ENCODE measurements at places on chromosomes 5 and 9.

DNA sequence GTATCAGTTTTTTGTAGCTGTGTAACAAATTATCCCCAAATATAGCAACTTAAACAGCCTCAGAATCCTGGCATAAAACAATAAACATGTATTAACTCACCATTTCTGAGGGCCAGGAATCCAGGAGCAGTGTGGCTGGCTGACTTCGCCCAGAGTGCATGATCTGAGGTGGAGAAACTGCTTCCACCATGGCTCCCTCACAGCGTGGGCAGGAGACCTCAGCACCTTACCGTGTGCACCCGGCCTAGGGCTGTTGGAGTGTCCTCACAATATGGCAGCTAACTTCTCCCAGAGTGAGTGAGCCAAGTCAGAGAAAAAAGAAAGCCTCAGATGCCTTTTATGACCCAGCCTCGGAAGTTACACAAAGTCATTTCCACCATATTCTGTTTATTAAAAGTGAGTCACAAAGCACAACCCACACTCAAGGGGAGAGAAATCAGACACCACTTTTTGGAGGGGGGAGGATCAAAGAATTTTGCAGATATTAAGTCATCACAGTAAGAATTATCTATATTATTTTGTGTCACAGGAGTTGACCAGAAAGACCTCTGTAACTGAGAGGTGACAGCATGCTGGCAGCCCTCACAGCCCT is 59.6 kb downstream of the TSTD2 start:
- DNase-seq: no peak

GRCh38 chr5:84748313-84748712 is 363.6 kb upstream of the EDIL3 start:
- DNase-seq: no peak

GRCh38 chr5:158895588-158895987 is 204.1 kb downstream of the EBF1 start:
- DNase-seq: no peak

DNA sequence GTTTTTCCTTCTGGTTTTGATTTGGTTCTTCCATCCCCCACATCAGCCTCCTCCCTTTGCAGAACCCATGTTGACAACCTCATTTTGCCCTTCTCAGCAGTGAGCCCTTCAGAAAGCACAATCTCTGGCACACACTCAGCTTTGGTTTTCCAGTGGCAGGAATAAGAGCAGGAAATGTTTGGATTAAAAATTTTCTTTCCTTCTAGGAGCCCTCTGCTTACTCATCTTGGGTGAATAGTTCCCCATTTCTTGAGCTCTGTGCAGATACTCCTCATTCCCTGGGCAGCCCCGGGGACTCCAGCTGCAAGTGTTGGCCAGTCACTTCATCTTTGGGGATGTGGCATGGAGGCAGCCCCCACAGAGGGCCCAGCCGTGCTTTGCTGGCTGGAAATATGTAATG is 170.5 kb downstream of the NR3C1 start:
- peak; percentile 37 for DNase-seq

DNA sequence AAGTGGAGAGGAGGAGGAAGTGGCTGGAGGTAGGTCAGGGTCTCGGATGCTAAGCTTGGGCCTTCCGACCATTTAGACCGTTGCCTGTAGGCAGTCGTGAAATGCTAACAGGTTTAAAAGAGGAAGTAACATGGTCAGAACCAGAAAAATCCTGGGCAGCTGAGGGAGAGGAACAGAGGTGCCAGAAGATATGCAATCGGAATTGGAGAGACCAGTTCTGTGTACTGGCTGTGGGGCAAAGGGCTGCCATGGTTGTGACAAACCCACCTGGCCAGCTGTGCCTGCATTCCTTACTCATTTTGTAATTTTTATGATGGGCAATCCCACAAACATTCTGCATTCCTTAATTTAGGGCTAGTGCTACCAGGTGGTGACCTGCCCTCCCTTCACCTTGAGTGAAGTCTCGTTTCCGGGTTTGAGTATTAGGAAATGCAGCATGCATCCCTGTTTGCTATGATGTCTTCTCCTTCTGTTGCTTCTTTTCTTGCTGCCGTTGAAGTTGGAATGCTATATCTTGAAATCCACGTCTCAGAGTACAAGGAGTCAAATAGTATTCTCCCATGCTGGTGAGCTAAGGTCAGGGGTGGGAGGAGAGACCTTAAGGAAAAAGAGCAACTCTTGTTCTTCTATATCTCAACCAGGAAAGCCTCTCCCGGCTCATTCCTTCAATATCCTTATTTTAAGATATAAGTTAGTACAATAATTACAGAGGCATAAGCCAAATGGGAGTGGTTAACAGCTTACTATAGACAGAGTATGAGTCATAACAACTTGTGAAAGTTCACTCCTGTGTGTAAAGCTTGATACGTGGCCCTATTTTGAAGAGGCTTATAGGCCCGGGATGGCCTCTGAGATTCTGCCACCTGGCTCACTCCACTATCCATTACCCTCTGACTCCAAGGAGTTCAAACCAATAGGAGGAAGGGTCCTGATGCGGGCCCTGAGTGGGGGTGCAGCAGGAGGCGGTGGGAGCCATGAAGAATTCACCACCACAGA is 37.0 kb downstream of the B4GALT1 start:
- DNase-seq: peak; percentile 63

GRCh38 chr5:82593481-82593880 is 315.3 kb upstream of the RPS23 start:
- DNase-seq: peak; percentile 82

DNA sequence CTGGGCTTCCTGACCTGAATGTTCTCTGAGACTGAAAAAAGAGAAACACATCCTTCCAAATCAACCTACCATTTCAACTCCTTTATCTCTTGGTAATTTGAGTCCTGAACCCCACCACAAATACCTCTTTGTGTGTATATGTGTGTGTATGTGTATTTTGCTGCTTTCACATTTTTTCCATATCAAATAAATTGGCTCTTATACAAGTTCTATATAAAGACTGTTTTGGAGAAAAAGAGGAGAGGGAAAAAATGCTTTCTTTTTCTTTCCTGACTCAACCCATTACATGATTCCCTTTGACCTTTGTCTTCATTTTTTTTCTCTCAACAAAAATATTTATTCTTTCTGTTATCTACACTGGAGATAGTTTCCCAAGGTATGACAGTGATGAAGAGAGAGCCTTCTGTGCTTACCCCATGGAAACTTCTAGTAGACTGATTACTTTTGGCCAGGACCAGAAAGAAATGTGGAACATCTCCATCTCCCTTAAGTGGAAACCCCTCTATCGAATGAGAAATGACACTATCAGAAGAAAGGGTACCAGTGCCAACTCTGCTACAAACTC is 85.3 kb downstream of the PAPPA start:
- peak; percentile 32 for DNase-seq

DNA sequence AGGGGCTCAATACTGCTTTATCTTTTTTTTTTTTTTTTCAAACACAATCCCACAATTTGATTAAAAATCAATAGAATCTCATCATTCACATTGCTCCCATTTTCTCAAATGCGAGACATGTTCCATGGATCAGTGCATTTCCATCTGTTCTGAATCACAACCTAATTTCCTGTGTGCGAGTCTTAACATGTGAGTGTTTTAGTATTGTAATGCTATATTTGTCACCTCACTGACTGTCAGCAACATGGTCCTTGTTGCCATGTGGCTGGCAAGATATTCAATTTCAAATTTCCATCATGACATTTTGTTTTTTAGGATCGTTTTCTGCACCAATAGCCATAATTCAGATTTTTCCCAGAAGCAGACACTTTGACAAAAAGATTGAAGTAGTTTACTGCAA is 233.2 kb upstream of the PRDM9 start:
- no peak for DNase-seq

GRCh38 chr9:4656621-4657020 is 5.5 kb upstream of the PLPP6 start:
- no peak for DNase-seq

GRCh38 chr5:166795756-166796155 is 1495.7 kb upstream of the WWC1 start:
- DNase-seq: no peak

GRCh38 chr9:97675655-97676054 is 21.5 kb downstream of the XPA start:
- DNase-seq: no peak

- peak; percentile 38 for DNase-seq
Observed at GRCh38 chr5:110463106-110463505, 263.4 kb downstream of the TMEM232 start.

DNA sequence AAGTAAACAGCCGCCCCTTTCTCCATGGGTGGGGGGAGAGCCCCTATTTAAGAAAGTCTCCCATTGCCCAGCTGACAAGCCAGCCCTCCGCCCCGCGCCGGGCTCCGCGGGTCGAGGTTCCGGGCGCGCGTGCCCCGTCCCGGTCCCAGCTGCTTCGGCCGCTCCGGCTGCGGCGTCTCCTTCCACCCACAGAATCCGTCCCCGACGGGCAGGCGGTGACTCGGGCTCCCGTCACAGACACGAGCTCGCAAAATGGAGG is 223 bp downstream of the NR3C1 start:
- no peak for DNase-seq

DNA sequence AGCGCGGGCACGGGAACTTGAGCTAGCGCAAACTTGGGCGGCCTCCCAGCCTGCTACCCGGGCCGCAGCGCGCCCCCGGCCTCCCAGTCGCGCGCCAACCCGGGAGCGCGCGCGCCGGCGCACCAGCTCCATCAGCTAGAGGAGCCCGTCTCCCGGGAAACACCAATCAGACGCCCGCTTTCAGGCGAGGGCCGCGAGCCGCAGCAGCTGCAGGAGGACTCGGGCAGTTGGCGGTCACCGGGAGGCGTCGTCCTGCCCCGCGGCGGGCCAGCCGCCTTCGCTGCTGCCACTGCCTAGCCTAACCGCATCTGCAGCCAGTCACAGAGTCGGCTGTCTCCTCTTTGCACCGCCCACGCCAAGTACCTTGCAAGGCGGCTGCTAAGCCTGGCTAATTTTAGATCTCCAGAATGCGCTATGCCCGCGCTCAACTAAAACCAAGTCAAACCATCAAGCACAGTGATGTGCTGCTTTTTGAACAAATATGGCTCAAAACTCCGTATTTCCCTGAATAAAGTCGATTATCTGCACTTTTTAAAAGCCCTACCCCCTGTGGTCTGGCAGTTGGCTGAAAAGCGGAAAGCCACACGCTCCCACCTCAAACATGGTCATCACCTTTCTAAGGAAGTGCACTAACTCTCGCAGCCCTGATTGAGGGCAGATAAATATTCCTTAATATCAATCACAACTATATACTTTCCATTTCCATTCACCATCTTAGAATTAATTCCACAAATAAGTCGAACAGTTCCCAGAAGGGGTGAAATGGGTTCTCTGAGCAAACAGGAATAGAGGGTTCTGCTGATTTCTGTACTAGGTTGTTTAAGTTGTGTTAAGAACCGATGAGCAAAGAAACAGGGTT is 221.8 kb downstream of the MEF2C start:
- peak; percentile 97 for DNase-seq

DNA sequence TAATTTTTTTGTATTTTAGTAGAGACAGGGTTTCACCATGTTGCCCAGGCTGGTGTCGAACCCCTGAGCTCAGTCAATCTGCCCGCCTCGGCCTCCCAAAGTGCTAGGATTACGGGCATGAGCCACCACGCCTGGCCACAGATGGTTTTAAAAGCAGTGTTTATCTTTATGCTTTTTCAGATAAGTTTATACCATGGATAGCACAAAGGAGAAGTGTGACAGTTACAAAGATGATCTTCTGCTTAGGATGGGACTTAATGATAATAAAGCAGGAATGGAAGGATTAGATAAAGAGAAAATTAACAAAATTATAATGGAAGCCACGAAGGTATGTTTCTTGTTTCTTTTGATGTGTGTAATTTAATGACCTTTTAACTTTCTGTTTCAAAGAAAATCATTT is 35.1 kb downstream of the POLK start:
- no peak for DNase-seq

- no peak for DNase-seq
Observed at GRCh38 chr5:78364005-78364404, 3.6 kb downstream of the SCAMP1 start.

All from astrocyte (in vitro differentiated cells and primary cell).